ENCODE measurements at places on chromosomes 12 and 14.
A peak's percentile ranks its signal among the peaks of the same experiment; 100 is the strongest.

DNA sequence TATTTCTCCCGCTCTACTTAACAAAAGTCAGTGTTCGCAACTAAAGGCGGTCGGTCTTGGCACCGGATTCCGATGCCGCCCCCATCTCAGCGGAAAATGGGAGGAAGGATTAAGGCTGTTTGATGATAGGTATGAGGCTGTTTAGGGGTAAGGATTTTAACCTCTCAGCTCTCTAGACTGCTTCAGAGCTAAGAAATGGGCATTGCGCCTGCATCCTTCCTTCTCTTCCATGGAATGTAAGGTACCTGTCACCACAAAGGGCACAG, 1.4 kb downstream of the COCH start:
- no peak for DNase-seq

DNA sequence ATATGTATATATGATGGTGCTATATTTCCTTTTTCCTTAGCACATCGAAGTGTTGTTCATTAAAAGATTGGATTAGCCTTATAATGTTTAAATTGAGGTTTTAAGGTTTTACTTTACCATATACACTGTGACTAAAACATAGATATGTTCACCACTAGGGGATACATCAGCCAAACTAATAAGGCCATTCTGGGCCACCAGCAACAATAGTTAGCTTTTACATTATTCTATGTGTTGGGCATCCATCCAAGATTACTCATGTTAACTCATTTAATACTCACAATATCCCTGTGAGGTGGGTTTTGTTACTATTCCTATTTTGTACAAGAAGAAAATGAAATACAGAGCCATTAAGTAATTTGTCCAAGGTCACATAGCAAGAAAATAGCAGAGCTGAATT, 202.6 kb upstream of the AVPR1A start:
- no peak for DNase-seq

- DNase-seq, result no peak
Measured at GRCh38 chr12:85616201-85616600, 220.0 kb downstream of the RASSF9 start.

DNA sequence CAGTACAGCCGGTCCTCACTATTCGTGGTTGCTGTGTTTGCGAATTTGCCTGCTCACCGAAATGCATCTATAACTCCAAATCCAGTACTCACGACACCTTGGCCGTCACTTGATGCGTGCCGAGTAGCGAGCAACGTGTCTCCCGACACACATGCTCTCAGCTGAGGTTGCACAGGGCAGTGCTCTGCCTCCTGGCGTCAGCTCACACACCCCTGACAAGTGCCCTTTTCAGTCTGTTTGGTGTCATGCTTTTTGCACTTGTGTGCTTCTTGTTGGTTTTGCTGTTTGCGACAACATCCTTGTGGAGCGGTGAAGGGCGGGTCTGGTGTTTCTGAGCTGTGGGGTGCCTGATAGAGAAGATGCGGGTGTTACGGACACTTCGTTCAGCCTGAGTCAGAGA, 110.4 kb upstream of the RFLNA start:
- no peak for DNase-seq

DNA sequence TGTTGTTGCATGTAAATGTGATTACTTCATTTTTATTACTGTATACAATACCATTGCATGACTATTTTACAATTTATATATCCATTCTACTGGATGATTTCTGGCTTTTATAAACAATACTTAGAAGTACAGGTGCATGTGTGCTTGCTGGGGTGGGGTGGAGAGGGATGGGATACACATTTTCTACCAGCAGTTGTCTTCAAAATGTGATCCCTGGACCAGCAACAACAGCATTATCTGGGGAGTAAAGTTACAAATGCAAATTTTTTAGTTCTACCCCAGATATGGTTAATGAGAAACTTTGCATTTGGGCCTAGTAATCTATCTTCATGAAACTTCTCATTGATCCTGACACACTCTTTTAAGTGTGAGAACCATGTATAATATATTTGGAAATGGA, 905.4 kb upstream of the ATXN7L3B start:
- DNase-seq, result no peak

DNA sequence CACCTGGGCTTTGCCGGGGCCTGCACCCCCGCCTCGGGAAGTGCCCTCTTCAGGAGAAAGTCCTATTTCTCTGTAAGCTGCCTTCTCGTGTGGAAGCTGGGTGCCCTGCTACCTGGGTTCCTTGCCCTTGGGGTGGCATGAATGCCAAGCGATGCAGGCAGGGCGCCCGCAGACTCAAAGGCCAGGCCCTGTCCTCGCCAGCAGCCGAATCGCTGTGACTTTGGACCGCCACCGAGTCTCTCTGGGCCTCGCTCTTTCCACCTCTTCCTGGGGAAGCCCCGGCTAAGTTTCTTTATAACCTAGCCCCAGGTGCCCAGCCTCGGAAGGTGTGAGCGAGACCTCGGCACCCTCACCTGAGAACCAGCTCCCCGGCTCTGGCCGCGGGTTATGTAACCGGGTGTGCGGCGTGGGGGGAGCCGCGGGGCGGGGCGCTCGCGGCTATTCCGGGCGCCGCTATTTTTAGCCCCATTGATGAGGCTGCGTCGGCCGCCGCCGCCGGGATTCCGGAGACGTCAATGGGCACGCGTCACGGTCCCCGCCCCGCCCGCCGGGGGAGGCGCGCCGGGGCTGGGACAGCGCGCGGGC, 14.6 kb upstream of the NR4A1 start:
- DNase-seq, result peak; percentile 82

DNA sequence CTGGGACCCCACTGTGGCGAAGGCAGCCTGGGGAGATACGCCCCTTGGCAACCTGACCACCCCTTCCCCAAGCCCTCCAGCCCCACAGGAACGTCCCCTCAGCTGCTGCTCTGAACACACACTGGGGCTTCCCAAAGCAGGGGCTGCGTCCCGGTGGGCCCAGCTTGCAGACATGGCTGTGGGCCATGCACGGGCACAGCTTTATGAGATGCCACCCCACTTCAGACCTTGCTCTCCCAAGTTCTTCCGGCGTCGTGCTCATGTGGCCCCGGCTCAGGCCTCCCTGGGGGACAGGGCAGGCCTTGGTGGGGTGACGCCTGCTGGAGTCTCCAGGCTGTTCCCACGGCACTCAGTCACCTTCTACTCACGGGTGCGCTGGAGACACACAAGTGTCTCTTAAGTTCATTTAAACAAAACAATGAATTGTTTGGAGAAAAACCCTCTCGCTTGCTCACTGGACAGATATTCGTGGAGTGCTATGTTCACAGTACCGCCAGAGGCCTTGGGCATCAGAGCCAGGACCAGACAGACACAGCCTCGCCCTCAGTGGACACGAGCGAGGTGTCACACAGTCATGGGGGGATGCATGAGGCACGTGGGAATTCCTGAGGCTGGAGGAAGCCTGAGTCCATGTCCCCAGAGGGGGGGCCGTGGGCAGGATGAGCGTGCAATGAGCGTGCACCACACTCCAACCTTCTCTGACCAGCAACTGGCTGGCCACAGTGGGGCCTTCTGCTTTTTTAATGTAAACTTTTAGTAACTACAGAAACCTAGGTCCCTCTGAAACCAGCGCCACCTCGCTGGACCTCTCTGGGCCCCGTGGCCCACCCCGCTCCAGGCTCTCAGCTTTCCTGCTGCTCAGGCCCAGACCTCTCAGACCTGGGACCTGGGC, 4.3 kb downstream of the GALNT9 start:
- no peak for DNase-seq

DNA sequence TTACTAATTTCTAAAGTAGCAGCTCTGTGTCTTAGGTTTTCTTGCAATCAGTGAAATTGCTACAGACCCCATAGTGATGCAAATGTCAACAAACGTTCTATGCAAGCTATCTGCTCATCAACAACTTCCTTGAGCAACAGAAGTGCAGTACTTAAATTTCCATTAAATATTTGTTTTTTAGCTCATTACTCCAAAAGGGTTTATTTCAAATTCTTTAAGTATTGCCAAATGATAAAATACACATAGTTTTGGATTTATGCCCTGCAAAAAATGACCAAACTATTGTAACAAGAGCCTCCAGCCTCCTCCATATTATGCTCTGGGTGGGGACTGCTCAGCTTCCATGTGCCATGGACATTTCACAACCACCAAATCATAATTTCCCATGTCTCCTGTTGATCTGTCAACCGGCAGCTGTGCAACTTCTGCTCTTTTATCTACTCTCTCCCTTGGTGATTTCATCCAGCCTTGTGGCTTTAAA, 4.4 kb downstream of the BDKRB1 start:
- DNase-seq, result no peak

- no peak for DNase-seq
Measured at GRCh38 chr12:51521554-51522276, 69.3 kb upstream of the SCN8A start.

- no peak for DNase-seq
Measured at GRCh38 chr12:15705606-15706005, 83.6 kb downstream of the EPS8 start.

DNA sequence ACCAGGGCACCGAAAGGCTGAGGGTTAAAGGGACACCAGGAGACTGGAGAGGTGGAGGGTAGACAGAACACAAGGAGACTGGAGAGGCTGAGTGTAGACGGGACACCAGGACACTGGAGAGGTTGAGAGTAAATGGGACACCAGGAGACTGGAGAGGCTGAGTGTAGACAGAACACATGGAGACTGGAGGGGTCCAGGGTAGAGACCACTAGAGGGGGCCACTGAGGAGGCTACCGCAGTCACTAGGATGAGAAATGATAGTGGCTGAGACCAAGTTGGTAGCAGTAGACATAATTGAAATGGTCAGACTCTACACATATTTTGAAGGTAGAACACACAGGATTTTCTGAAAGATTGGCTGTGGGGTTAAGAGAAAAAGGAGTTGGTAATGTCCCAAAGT, 68.2 kb downstream of the PAH start:
- DNase-seq, result no peak

- DNase-seq, result no peak
Measured at GRCh38 chr12:16474801-16475200, 127.4 kb downstream of the MGST1 start.

GRCh38 chr12:24661657-24662096, 287.2 kb downstream of the BCAT1 start:
- no peak for DNase-seq

DNA sequence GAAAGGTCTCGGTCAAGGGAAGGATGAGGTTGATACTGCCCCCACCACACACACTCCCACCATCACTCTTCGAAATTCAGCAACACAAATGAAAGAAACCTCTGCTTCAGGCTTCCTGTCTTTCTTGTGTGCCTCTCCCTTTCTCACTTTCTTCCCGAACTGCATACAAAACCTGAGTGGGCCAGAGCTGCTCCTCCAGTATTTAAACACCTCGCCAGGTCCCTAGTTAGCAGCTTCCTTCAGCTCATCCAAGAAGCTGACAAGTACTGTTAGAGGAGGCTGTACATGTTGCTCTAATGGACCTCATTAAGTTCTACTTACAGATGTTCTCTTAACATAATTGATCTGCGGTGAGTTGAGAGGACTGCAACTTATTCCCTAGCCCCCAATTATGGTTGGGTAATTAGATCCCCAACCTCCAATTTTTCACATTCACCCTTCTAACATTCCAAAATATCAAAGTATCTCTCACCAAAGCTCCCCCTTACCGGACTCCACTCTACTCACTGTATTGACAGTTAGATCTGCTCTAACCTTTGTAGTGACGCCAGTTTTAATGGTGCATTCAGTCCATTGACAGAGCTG, 4.1 kb upstream of the LMO3 start:
- DNase-seq, result no peak
